ENCODE measurements at places on chromosomes 16 and 17.
A peak's percentile ranks its signal among the peaks of the same experiment; 100 is the strongest.

DNA sequence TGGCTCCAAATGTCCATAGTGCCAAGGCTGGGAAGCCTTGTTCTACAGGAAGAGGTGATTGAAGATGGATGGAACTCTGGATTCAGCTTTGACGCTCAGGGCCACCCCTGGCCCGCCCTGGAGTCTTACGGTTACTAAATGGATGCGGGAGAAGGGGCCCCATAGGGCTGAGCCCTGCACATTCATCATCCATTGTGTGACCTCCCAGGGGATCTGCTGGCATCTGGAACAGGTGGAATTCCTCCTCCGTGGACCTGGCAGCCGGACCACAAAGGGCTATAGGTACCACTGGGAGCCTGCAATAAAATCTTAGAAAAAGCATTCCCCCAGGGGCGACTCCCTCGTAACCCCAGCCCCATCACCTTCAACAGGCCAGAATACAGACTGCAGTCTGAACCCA is 81.4 kb upstream of the NOL11 start:
- no peak for DNase-seq

GRCh38 chr16:4194661-4195060 is 47.2 kb downstream of the SRL start:
- DNase-seq: no peak

GRCh38 chr17:47999582-47999981 is 28.7 kb downstream of the CDK5RAP3 start:
- peak; percentile 61 for DNase-seq

GRCh38 chr17:80365983-80366382 is 49.0 kb upstream of the ENDOV start:
- no peak for DNase-seq

GRCh38 chr17:80998748-80999535 is 7.3 kb downstream of the CHMP6 start:
- DNase-seq: no peak

DNA sequence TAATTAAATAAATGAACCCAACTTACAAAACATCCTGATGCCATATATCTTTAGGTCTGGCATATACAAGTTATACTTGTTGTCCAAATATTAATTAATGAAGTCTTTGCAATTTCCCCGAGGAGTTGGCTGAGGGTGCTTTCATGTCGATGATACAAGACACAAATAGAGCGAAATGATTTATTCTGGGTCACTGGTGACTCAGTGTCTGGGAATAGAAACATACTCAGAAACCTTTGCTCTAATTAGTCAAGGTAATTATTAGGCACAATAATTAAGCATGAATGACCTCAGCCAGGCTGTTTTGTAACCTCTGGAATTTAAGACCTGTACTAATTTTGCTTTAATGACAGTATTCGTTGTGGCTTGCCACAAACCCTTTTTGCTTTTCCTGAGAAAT is 37.0 kb upstream of the HAPSTR1 start:
- DNase-seq: peak; percentile 62

- DNase-seq: no peak
These were observed 17.0 kb downstream of the PSMD12 start for GRCh38 chr17:67349420-67349819.

- no peak for DNase-seq
These were observed 47.5 kb upstream of the CLEC3A start for GRCh38 chr16:77974883-77975282.

DNA sequence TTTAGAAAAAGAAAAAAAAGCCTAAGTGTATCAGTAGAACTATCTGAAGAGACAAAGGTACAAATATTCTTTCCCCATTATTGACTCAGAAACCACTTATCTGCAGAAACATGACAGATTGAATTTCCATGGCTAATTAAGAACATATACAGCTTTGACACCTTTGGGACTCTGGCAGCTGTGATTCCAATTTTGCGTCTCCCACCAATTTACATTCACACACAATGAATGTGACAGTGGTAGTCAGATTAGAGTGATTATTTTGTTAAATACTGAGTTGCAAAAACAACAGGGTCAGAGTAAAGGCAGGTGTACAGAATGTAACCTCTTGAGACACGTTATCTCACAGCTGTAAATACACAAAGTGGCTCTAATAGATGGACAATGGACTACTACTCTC is 5.3 kb upstream of the PPM1D start:
- DNase-seq: no peak

- no peak for DNase-seq
These were observed 57.1 kb downstream of the GOSR1 start for GRCh38 chr17:30534298-30534697.

GRCh38 chr17:2595716-2596115 is 2.3 kb downstream of the PAFAH1B1 start:
- no peak for DNase-seq

DNA sequence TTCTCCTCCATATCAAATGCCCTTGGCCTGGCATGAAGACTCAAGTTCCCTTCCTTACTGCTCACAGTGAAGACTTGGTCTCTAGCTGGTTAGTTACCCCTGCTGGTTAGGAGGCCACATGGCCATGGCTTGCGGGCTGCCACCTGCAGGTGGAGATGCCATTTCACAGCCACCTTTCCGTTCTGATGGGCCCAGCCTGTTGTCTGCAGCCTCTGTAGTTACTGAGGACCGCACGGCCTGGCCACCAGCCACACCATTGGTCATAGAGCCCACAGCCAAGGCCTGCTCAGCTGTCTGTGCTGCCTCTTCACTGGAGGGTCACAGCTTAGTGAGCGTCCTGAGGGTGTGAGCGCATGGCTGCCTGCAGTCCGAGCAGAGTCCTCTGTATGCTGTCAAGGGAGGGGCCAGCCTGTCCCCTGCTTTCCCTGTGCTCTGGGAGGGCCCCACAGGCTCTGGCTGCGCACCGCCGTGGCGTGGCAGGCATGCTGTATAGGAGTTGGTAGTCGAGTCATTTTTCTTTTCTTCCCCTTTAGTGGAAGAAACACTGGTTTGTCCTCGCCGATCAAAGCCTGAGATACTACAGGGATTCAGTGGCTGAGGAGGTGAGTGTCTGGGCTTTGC is 59.2 kb downstream of the PLD6 start:
- no peak for DNase-seq

- peak; percentile 81 for DNase-seq
These were observed 57.4 kb upstream of the TEKT3 start for GRCh38 chr17:15398736-15399331.

- DNase-seq: peak; percentile 80
These were observed 28.7 kb upstream of the MILR1 start for GRCh38 chr17:64420143-64420670.

GRCh38 chr16:72179204-72179970 is 7.4 kb upstream of the PMFBP1 start:
- DNase-seq: no peak

DNA sequence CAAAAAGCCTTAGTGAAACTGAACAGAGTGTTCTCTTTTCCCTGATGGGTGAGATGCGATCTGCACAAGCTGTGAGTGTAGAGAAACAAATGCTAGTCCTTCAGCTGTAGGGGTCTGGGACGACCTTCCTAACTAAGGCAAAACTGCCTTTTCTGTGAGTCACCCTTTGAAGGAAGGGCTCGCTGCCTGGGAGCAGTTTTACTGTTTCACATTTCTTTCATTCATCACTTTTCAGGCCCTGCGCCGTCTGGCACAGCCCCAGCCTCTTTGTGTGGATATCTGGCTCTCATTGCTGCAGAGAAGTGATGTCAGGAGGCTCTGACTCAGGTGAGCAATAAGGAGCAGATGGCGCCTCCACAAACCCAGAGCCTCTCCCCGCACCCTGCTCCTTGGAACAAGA is 57.4 kb downstream of the HS3ST3A1 start:
- DNase-seq: peak; percentile 100

GRCh38 chr16:67187175-67187890 is 2.6 kb downstream of the EXOC3L1 start:
- DNase-seq: no peak

DNA sequence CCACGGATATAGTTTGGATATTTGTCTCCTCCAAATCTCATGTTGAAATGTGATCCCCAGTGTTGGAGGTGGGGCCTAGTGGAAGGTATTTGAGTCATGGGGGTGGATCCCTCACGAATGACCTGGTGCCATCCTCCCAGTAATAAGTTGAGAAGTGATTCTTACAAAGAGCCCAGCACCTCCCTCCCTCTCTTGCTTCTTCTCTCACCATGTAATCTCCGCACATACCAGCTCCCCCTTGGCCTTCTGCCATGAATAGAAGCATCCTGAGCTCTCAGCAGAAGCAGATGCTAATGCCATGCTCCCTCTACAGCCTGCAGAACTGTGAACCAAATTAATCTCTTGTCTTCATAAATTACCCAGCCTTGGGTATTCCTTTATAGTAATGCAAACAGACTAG is 41.9 kb upstream of the RBBP6 start:
- DNase-seq: peak; percentile 18

GRCh38 chr17:78506454-78507309 is 70.5 kb downstream of the DNAH17 start:
- no peak for DNase-seq

DNA sequence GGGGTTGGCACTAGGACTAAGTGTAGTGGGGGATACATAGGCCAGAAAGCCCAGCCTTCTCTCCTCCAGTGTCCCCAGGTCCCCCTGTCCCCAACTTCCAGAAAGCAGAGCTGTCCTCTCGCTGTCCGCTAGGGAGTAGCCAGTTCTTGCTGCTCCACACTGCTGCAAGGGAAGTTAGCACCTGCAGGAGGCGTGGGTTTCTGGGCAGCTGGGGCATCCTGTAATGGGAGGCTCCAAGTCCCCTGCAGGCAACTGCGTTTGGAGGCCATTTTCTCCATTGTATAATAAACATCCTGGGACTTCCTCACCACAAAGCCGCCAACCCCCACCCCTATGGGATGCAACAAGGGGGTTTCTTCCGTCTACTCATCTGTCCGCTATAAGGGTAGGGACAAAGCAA is 1.7 kb downstream of the RPRML start:
- DNase-seq: peak; percentile 26

DNA sequence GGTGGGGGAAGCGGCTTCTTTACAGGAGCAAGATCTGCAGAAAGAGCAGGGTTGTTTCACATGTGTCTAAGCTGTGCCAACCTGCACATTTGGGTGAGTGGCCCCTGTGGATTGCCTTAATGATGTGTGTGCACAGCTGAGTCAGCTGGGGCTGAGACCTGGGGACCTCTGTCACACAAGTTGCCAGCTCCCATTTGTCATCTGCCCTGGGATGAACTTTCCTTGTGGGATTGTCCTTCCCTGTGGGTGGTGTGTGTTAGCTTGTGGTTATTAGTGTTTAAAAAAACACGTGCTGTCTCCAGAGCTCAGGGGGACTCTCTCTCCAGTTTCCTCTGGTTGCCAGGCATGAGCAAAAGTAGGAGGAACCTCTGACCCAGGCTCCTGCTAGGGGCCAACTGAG is 400.5 kb upstream of the CCL2 start:
- no peak for DNase-seq

- DNase-seq: no peak
These were observed 48.8 kb downstream of the SSH2 start for GRCh38 chr17:29881256-29881655.

DNA sequence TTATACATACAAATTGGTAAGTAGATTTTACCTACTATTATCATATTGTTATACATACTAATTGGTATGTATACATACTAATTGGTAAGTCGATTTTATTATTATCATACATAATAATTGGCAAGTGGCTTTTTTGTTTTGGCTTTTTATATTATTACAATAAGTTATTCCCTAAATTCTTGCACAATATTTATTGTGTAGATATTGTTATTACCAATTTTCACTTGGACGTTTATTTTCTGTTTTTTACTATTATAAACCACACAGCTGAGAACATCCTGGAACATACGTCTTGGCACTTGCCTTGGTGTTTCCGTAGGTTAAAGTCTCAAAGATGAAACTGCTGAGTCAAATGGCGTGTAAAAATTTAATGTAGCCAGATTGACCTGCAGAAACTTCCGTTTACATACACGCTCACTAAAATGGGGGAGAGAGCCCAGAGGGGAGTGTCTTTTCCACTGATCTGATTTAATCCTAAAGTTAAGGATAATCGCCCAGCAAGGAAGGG is 18.9 kb downstream of the GNGT2 start:
- DNase-seq: no peak

GRCh38 chr16:48909231-48909630 is 299.3 kb upstream of the N4BP1 start:
- DNase-seq: no peak

DNA sequence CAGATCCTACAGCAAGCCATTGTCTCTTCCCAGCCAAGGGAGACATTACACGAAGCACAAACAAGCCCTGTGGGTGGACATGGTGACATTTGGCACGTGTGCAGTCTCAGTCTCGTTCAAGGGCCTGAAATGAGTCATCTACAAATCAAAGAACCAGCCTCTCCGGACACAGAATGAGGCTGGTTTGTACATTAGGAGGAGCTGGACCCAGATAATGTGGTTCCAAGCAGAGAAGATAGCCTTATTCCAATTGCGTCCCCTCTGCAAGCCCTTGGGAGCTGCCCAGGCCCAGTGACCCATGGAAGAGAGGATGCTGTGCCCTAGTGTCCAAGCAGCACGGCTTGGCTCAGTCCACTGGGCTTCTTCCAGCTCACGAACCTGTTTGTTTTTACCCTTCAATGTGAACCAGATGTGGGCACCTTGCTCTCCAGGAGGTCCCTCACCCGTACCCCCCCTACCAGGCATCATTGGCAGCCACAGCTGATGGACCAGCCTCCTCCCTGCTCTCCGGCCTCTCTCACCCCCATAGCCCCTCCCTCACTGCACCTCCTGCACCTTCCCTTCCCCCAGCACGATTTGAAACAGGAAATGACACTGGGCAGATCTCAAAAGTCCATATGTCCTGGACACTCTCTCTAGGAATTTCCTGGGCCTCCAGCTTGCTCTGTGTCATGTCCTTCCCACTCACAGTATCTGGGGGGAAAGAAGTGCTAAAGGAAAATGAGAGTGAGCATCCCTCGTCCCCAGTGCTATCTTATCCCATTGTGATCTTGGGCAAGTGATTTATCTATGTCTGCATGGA is 26.2 kb downstream of the KPNA2 start:
- no peak for DNase-seq

GRCh38 chr17:78746263-78746948 is 35.7 kb downstream of the CYTH1 start:
- no peak for DNase-seq

GRCh38 chr17:10557422-10557821 is 8.0 kb upstream of the MYH2 start:
- peak; percentile 47 for DNase-seq

All from fibroblast of skin of right biceps (primary cell).